ENCODE measurements at places on chromosomes 11 and 22.

DNA sequence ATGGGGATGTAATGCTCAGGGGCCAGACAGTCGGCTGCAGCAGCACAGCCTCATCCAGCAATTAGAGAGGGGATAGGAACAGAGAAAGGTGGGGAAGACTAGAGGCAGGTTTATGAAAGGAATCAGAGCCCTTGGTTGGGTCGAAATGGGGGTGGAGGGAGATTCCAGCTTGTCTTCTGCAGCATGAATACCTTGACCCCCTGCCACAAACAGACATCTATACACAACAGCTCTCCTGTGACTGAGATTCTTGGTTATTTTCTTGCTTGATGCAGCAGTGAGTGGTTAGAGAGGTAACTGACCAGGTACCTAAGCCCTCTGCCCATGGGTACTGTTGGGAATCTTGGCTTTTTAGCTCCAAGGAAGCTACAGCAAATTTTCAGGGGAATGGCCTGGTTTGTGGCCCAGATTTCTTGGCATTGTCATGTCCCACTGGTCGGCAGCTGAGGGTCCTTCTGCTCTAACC is at the start of gene TRIM49D1:
Gene TRIM49D1, minus strand, starts transcription at position 51 of the 466 bp plus-strand sequence. CDS start 4,535 bp downstream, outside the sequence.
- no peak for DNase-seq

DNA sequence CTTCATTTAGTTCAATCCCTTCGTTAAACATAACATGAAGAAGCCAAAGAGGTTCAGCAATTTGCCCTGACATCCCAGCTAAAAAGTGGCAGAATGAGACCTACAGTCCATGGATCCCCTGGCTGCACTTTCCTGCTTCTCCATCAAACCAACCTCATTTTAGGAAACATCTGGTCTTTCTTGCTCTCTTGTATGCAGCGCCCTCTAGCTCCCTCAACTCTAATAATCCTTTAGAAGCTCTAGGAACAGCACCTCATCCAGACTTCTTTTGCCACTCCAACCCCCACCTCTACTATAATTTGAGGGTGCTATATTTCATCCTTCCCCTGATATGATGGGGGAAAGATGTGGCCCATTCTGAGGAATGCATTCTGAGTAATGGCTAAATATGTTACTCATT is 7.4 kb downstream of the CNTF start:
- DNase-seq, result no peak

DNA sequence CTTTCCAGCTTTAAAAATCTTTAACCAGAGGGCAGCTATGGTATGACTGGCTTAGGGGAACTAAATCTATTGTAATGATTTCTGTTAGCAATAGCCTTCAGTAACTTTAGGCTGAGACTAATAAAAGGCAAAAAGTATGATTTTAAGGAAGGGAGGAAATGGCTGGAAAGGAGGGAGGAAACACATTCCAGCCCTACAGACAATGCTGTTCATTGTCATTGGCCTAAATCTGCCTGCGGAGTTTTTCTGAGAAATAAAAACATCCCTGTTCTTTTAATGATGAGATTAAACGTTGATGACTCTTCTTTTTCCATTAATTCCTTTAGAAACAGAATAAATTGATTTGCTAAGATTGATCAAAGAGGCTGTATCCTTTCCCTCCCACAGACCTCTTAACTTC is 99.6 kb upstream of the GRAMD1B start:
- no peak for DNase-seq

DNA sequence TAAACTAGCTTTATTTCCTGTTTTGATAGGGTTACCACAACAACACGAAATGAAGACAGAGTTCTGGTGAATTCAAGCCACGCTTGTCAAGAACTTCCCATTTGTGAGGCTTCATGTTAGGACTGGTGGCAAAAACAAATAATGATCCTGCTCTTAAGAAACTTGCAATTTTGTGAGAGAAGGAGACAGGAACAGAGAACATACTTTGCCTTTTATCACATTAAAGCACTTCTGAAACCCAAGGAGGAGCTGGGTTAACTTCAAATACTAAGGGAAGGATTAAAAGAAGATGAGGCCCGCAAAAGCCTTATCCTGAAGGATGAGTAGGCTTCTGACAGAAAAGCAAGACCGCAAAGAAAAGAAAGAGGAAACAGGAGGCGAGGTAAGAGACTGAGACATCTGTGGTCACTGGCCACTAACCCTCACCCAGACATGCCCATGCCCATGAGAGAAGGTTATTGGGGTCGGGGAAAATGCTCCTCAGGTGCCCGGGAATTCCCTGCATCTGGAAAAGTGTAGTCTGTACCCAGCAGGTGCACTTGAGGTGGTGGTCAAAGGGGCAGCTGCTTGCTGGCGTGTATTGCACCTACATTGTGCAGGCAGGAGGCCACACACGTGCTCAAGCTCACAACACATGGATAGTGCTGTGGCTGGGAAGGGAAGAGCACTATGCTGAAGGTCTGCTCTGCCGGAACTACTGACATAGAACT is 50.5 kb downstream of the MAPK1 start:
- DNase-seq, result no peak

DNA sequence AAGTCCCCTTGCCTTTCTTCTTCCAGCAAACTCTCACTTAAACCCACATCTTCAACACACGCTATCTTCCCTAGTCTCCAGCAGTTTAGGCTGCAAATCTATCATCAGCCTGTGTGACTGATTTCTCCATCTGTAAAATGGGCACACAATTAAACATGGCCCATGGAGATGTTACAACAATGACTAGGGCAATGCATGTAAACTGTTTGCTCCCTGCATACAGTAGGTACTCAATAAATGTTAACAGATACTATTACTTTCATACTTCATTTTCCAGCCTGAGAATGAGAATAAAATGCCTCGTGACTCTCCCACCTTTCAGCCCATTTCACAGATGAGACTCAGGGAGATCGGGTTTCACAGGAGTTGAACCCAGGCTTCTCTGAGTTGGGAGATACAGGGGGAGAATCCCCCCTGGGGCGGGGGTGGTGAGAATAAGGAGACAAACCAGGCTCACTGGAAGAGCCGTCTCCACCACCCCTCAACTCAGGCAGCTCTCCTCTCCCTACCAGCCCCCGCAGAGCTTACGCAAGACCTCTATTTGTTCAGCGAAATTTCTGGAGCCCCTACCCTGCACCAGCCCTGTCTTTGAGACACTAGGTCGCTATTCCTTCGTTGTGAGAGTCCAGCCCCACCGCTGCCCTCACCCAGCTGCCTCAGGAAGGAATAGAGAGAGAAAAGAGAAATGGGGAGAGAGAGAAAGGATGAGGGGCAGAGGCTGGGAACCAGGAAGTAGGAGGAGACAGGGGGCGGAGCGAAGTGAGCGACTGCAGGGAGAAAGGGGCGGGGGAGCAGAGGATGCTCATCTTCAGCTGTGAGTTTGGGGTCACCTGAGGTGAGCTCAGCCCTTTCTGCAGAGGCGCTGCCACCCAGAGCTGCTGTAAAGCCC is 42.1 kb upstream of the KLHL35 start:
- no peak for DNase-seq
